Activated naive CD4-positive, alpha-beta T cell treated with anti-CD3 and anti-CD28 coated beads, Interleukin-2, amount 10 ng/mL, durations not matched to agents 5 hours and 36 hours (primary cell): ENCODE measurements at places on chromosomes 12 and 14. TPM values are rescaled to one million over a fixed set of nuclear protein-coding genes. Genes with fewer than 3 reads are reported as not detected.

The SLC7A8 gene
- 0.22 TPM for total RNA-seq

The EXOC3L4 gene
- not detected for total RNA-seq

The PRB2 gene
- not detected for total RNA-seq

The TSHR gene
- 3.5 TPM for total RNA-seq

The BDKRB1 gene
- total RNA-seq, result not detected

The FAM181A gene
- total RNA-seq, result not detected

The OR6C2 gene
- not detected for total RNA-seq

The CYP46A1 gene
- total RNA-seq, result 0.36 TPM
